ENCODE measurements at places on chromosomes 2 and 18.

DNA sequence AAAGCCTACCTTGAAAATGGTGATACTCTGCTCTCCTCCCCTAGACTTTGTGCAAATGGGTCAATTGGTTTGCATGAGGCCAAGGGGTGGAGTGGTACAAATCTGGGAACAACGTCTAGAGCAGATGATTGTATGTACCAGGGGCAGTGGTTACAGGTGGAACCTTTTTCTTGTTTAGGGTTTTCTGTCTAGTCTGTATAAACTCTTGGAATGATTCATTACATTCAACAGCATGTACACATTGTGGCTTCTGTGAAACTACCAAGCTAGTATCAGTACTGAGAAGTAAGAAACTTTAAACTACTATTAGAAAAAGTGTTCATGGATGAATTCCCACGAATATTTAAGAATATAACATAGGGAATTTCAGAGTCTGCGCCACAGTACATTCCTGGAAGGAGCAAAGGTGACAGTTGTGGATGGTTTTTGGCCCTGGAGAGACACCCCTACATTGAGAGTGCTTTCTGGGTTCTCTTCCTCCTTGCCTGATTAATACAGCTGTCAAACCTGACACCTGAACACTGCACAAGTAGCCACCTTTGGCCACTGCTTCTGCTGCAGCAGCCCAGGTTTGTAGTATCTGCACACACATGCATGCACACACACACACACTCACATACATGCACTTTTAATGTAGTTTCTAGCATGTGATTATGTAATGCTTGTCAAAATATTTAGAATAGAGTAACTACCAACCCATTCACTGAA lies 30.0 kb downstream of the CFAP221 start:
- no peak for DNase-seq

- DNase-seq = no peak
These were observed 72.2 kb upstream of the THUMPD2 start for GRCh38 chr2:39851251-39851650.

GRCh38 chr2:101782427-101782792 lies 84.9 kb downstream of the MAP4K4 start:
- DNase-seq = no peak

DNA sequence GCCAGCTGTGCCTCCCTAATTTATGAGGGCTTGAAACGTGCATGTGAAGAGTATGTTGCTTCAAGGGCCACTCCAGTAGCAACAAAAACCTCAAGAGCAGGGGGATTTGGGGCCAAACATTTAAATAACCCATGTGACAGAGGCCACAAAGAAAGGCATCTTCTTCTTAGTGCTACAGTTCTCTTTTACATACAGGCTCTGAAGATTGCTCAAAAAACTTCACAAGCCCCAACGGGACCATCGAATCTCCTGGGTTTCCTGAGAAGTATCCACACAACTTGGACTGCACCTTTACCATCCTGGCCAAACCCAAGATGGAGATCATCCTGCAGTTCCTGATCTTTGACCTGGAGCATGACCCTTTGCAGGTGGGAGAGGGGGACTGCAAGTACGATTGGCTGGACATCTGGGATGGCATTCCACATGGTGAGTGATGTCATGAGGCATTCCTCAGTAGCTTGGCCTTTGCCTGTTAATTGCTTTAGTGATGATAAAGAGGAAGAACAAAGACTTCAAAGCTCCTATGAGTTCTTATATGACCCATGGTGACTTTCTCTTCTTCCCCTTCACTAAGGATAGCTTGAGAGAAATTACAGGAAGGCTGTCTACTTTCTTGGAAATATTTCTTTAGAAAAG lies 40.1 kb downstream of the NRP2 start:
- no peak for DNase-seq

GRCh38 chr2:10544252-10544651 lies 96.1 kb upstream of the ODC1 start:
- no peak for DNase-seq

DNA sequence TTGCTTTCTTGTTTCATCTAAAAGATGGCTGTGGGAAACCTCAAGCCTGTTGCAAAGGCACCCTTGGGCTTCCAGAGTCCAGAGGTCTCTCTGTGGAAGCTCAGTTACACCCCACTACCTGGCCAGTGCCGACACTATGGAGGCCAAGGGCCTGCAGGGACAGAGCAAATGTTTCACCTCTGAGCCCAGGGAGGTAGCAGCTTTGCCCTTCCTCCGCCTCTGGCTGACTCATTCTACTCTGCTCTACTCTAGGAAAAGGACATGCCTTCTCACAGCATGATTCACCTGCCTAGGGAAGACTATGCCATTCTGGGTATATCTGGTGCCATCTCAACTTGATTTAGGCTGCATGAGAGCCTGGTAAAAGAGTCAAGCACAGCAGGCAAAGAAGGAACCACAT lies 12.2 kb downstream of the MYOM1 start:
- no peak for DNase-seq

DNA sequence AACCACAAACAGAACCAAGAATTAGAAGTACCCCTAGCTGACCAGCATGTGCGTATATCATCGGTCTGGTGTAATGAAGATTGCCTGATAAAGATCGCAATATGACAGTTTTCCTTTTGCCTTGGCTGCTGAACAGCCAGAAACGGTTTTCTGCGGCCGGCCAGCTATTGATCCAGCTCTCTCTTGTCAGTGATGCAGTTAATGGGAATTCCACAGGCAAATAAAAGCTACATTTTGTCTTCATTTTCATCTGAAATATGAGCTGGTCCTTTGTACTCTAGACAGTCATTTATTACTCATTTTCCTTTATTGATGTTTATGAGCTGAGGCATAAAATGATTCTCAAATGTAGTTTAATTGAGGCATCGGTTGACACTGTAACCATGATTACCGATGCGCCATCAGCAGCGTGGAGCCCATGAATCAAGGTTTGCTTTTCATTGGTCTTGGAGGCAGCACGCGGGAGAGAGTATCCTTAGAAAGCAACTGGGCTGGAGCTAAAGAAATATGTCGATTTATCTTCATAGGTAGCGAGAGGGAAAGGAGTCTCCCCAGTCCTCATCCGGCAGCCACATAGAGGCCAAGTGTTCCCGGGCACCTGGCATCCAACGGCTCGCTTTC lies 535.2 kb downstream of the GALR1 start:
- no peak for DNase-seq

- no peak for DNase-seq
These were observed 311.0 kb downstream of the ZEB2 start for GRCh38 chr2:144208924-144209323.

DNA sequence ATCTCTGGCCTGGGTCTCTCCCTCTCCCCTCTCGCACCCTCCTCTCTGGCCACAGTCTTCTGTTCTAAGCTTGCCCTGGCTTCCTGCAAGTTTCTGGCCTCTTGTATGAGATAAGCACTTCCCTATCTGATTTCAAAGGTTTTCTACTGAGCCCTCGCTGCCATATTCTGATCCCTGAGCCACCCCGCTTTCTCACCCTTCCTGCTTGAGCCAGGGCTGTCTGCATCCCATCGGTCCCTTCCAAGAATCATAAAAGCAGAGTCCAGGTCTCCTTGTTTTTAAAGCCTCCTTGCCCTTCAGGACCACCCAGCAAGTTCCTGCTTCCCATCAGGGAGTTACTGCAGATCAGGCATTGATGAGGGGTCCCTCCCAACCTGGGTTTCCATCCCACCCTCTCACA lies 110.2 kb downstream of the PRKCE start:
- no peak for DNase-seq

DNA sequence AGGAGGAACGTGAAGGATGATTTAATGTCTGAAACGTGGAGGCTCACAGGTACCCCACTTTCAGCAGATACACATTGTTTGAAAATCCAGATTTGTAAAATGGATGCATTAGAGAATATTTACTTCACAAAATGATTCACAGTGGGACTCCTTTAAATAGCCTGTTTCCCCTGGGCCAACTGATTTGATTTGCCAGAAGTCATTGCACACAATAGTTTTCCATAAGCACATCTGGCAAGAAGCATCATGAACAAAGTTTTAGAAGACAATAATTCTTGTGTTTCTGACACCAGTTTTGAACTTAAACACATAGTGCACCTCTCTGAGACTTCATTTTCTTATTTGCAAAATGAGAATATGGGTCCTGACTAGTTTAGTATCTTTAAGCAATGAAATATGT lies 451.4 kb upstream of the SLC14A2 start:
- no peak for DNase-seq

- no peak for DNase-seq
These were observed 103.7 kb upstream of the UGP2 start for GRCh38 chr2:63738019-63738418.

DNA sequence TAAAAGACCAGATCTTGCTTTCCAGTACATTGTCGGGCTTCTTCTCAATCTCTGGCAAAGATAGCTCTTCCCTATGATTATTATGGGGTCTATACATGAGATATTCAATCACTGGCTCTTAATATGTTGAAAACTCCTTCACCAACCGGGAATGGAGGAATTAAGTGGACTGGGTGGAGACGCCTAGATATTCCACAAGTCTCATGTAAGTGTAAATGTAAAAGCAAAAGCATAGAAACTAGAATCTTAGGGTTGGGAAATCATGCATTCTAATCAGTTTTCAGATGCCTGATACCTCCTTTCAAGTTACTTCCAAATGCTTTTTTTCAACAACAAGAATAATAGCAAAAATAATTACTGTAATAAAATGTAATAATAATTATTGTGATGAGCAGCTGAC lies 38.0 kb downstream of the DPP4 start:
- DNase-seq = no peak

- peak; percentile 35 for DNase-seq
These were observed 3.0 kb downstream of the SCG2 start for GRCh38 chr2:223598994-223599639.

- no peak for DNase-seq
These were observed 21.0 kb upstream of the GPR17 start for GRCh38 chr2:127624756-127625571.

- DNase-seq = no peak
These were observed 20.4 kb upstream of the SEMA4C start for GRCh38 chr2:96890252-96890651.

- no peak for DNase-seq
These were observed 46.5 kb downstream of the PTGR3 start for GRCh38 chr18:75162467-75162866.

GRCh38 chr2:144596073-144596871 lies 76.4 kb upstream of the ZEB2 start:
- DNase-seq = peak; percentile 19
